Activated naive CD8-positive, alpha-beta T cell treated with anti-CD3 and anti-CD28 coated beads for 36 hours (primary cell): ENCODE measurements at places on chromosomes 7 and 10. TPM values are rescaled to one million over a fixed set of nuclear protein-coding genes. Genes with fewer than 3 reads are reported as not detected.

DNA sequence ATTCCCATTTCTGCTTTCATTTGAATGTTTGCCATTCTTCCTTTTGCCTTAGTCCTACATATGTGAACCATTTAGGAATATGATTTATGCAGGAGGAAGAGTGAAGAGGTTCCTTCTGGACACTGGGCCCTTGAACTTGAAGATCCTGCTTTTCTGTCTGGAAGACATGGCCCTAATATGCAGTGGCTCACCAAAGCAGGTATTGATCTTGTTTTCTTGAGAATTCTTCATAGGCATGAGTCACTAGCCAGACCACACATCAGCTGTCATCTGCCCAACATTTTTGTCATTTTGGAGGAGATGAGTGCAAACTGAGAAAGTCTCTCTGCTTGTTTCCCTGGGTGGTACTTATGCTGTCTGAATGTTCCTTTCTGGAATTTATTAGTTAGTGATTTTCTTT, 382.6 kb downstream of the LRMDA start:
- H3K27ac ChIP-seq = no peak overlapping the region
- peaks cover 18% of the 10 kb centered on the region for H3K27me3 ChIP-seq
- no peaks in the 10 kb centered on the region for H3K36me3 ChIP-seq
- DNase-seq = no peak
- no peaks in the 10 kb centered on the region for H3K4me1 ChIP-seq
- no peak overlapping the region for H3K4me3 ChIP-seq

- H3K36me3 ChIP-seq = no peaks in the 10 kb centered on the region
- no peak for DNase-seq
- no peak overlapping the region for H3K4me3 ChIP-seq
- peaks cover 6% of the 10 kb centered on the region for H3K27me3 ChIP-seq
Measured at GRCh38 chr7:67466109-67466508, 469.5 kb downstream of the TYW1 start.

DNA sequence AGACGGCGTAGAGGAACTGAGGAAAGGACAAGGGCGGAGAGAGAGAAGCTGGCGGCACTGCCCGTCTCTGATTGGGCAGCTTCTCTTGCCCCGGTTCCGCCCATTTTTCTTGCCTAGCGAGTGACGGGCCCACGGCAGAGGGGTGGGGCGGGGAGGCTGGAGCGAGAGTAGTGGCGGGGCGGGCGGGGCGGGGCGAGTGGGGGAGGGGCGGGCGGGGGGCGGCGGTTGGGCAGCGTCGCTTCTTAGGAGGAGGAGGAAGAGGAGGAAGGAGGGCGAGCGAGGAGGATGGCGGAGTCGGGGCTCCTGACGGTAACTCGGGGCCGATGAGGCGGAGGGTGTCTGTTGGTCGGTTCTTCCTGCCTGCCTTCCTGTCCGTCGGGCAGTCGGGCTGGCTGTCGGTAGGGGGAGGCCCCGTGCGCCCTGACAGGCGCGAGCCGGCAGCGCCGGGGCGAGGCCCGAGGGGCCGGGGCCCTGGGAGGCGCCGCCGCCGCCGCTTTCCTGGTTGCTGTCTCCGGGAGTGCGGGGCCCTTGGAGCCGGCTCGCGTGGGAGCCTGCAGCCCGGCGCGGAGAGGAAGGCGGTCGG, at the start of gene SHOC2:
Gene SHOC2, plus strand, starts transcription at position 256 of the 583 bp plus-strand sequence. CDS start 44,755 bp downstream, outside the sequence.
- no peaks in the 10 kb centered on the region for H3K27me3 ChIP-seq
- peak; percentile 99 for DNase-seq
- peak within 1 kb of the TSS; percentile 98 for H3K4me3 ChIP-seq
- peak within 1 kb of the TSS; percentile 99 for H3K27ac ChIP-seq

The TAC1 gene
- total RNA-seq = 0.72 TPM

The PVRIG gene
- 34.5 TPM for total RNA-seq

DNA sequence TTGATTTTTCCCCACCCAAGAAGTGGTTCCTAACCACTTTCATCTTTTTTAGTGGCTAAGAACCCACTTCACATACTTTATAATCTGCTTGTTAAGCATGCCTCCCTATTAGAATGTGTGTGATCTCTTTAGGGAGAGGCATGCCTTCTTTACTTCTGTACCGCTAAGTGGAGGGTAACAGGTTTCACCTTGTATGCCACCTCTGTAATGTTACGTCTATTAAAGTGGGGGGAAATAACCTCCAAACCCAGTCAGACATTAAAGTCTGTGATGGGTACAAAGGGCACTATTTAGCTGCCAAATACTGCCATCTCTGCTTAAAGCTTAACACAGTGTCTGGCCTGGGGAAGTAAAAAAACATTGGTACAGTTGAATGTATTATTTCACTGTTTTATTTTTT, 51.9 kb downstream of the EPC1 start:
- H3K27ac ChIP-seq = peak overlapping the region; percentile 20
- no peaks in the 10 kb centered on the region for H3K27me3 ChIP-seq
- peaks cover 18% of the 10 kb centered on the region for H3K36me3 ChIP-seq
- peaks cover 34% of the 10 kb centered on the region for H3K4me1 ChIP-seq
- no peak overlapping the region for H3K4me3 ChIP-seq

The TCAF2 gene
- 31.5 TPM for total RNA-seq

GRCh38 chr7:129073738-129074137, 18.8 kb upstream of the TNPO3 start:
- H3K27me3 ChIP-seq = peaks cover 23% of the 10 kb centered on the region
- H3K4me3 ChIP-seq = no peak overlapping the region
- H3K36me3 ChIP-seq = no peaks in the 10 kb centered on the region
- no peak for DNase-seq
- H3K27ac ChIP-seq = no peak overlapping the region

The CCL24 gene
- total RNA-seq = not detected
